ENCODE measurements at places on chromosomes 2 and 18.
A peak's percentile ranks its signal among the peaks of the same experiment; 100 is the strongest.

DNA sequence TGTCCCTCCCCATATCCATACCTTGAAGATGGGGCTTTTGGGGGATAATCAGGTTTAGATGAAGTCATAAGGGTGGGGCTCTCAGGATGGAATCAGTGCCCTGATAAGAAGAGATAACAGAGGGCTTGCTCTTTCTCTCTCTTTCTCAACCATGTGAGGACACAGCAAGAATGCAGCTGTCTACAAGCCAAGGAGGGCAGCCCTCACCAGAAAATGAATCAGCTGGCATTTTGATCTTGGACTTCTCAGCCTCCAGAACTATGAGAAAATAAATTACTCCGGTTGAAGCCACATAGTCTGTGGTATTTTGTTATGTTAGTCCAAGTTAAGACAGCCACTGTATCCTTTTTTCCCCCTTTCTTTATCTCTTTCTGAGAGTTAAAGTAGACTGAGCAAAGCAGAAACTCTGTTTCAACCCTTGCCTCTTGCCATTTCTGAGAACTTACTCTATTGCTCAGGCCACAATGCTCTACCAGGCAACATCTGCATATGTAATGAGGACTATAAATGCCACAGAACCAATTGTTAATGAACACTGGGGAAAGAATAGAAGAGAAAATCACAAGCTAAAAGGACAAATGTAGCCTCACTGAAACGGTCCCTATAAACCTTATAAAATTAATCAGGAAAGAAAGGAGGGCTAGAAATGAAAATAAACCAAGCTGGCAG, 56.9 kb downstream of the SRBD1 start:
- peak; percentile 20 for DNase-seq

DNA sequence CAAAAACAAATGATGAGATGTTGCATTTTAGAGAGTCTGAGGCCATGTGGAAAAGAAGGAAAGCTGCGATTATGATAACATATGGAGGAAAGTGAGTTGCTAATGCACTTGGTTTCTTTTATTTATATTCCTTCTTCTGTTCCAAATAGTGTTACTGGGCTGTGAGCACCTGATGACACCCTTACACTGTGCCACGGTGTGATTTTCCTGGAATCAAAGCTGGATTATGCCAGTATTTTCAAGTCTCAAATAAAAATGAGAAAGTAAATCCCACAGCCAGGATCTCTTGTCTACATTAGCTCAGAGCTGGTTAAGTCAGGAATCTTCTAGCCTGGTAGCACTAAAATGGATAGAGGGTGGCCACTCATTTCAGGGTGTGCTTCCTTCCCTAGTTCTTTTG, 670.8 kb downstream of the TDRD15 start:
- DNase-seq = no peak

DNA sequence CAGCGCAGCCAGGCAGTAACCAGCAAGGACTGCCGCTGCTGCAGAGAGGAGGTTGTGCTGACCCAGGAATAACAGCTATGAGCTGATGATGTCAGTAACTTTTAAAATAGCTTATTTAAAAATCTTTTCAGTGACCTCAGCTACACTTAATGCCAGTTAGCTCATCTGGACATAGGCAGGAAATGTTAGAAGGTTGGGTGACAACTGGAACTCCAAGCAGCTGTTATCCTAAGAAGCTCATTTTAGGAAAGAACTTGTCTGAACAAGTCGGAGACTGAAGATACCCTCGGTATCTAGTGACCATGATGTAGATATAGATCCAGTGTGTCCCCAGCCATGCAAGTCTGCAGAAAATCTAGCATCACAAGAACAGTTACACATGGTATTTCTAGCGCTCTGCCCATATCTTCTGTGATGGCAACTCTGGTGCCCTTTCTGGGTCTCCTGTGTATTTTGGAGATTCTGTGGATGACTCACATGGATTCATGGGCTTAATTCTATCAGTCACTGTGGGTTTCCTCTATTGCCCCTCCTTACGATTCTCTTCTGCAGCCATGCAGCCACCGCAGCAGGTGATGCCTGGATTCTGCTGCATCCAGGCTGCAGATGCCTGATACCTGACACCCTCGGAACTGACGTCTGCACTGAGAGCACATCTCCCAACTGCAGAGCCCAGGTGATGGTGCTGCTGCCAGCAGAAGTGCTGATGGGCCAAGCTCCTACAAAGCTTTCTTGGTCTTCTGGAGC, 19.8 kb upstream of the PLEK start:
- no peak for DNase-seq

GRCh38 chr18:51778115-51778514, 561.9 kb upstream of the DCC start:
- no peak for DNase-seq

- peak; percentile 32 for DNase-seq
Observed at GRCh38 chr2:181058378-181059269, 78.2 kb downstream of the UBE2E3 start.

DNA sequence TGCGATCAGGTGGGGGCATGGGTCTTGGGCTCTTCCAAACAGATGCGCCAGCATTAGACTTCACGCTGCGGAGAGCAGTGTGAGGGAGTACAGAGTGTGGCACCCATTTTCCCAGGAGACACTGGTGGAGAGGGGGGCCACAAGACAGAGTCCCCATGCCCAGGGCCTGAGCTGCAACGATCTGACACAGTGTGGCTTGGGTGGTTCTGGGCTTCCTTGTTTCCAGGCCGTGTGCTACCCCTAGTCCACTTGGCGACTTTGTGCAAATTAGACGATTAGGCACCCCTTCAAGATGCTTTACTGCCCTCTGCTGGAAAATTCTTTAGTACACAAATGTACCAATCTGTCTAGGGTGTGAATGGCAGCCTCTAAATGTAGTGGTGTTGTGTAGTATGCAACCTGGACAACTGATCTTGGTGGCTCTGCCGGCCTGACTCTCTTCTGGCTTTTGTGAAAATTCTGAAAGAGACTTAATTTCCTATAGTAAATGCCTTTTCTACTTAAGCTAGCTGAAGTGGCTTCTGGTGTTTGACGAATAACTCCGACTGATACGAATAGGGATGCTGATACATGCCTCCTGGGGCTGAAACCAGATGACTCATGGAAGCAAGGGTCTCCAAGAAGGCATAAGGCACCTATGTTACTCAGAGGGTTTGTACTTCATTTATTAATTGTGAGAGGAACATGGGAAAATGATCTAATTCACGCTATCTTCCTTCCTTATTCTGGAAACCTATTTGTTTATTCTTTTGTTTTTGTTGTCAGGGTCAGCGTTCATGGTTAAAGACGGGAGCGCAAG, 92.3 kb upstream of the SMAD2 start:
- DNase-seq = peak; percentile 52

GRCh38 chr2:38505779-38506178, 96.9 kb downstream of the HNRNPLL start:
- DNase-seq = peak; percentile 79

DNA sequence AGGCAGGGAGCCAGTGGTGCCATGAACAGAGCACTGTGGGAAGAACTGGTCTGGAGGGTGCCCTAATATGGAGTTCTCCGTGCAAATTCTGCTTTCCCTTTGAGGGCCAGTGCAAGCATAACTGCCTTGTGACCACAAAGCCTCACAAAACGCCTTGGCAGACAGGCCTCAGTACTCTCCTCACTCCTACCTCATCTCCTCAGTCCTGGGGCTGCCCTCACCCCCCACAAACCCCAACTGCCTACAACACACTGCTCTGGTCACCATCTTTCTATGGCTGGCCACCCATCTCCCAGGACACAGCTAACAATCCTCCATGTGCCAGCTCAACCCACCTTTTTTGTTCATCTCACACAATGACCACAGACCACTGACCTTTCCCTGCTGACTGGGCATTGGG, 8.9 kb downstream of the COX5B start:
- DNase-seq = no peak

DNA sequence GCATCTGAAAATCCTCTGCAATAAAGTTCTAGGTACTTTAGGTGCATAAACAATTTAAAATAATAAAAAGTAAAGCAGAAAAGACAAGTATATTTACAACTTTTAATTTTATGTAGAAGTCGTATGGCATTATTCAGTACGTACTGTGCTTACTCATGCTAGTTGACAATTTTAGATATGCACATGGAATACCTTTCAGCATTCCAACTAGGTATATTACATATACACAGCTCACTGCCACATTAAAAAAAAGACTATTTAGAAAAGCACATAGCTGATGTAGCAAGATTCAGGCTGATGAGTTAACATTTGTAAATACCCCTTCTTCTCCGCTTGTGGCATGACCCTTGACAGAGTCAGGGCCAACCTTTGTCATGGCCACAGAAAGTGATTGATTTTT, 171.2 kb downstream of the FBXO15 start:
- no peak for DNase-seq

DNA sequence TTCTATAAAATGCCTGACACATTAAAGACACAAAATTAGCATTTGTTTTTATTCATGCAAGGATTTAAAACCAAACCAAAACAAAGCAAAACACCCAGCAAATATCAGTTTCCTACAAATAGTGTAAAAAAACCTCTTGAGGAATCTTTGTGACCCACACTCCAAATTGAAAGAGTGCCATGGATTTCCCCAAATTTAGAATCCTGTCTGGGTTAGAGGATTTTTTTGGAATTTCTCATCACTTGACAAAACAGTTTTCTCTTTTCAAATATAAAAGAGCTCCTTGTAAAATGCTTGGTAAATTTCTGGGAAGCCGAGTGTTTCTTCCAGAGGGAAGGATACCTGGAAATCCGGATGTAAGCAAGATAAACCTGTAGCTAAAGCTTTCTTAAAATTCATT, 1.7 kb upstream of the FN1 start:
- DNase-seq = no peak

DNA sequence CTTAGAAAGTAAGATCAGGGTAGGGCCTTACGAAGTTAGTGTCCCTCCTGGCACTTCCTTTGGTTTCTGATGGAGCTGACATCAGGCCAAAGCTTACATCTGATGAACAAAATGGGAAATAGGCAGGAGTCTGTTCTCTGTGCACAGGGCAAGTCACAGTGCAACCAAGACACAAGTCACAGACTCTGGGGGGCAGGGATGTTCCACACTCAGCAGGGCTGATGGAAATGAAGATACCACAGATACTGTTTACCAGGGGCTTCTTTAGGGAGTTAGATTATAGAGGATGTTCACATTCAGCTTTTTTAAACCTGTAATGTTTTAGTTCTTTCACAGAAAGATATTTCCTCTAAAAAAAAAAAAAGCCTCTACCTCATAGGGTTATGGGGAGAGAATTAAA, 106.2 kb upstream of the EPC2 start:
- no peak for DNase-seq

GRCh38 chr18:32542221-32542798, 71.6 kb upstream of the GAREM1 start:
- DNase-seq = no peak

- DNase-seq = no peak
Observed at GRCh38 chr2:11808016-11808400, 61.6 kb downstream of the LPIN1 start.

DNA sequence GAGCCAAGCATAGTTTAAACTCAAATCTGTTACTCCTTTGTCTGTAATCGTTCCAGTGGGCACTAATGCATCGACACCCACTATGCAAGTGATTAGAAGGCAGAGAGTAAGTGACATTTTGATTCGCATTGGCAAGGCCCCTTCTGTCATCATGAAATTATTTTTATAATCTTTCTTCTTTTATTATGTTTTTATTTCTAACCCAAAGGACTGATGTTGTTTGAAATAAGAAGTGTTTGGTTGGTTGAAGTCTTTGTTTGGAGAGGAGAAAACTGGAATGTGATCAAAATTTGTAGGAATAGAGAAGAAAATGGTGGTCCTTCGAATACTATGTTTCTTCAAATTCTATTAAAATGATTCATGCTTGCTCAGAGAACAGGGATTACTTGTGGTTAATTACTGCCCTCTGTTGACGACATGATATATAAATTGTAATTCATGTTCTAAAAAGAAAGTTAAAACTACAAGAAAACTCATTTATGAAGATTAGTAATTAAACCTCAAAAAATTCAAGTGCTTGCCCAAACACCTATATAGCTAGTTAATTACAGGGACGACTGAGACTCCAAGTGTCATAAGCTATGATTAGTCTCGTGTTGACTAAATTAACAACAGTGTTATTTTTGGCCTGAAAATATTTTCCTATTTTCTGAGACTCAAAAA, 26.4 kb upstream of the TFPI start:
- DNase-seq = peak; percentile 73

DNA sequence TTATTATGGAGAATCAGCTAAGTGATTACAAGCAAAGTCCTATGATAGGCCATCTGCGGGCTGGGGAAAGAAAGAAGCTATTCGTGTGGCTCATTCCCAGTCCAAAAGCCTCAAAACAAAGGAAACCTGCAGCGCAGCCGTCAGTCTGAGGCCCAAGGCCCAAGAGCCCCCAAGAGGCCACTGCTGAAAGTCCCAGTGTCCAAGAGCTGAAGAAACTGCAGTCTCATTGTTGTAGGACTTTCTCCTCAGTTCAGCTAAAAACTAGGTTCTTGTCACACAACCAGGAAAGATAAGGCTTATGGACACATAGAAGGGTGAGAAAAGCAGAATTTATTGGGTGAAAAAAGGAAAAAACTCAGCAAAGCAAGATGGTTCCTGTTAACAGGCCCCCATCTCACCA, 143.2 kb downstream of the RHBDD1 start:
- DNase-seq = no peak

DNA sequence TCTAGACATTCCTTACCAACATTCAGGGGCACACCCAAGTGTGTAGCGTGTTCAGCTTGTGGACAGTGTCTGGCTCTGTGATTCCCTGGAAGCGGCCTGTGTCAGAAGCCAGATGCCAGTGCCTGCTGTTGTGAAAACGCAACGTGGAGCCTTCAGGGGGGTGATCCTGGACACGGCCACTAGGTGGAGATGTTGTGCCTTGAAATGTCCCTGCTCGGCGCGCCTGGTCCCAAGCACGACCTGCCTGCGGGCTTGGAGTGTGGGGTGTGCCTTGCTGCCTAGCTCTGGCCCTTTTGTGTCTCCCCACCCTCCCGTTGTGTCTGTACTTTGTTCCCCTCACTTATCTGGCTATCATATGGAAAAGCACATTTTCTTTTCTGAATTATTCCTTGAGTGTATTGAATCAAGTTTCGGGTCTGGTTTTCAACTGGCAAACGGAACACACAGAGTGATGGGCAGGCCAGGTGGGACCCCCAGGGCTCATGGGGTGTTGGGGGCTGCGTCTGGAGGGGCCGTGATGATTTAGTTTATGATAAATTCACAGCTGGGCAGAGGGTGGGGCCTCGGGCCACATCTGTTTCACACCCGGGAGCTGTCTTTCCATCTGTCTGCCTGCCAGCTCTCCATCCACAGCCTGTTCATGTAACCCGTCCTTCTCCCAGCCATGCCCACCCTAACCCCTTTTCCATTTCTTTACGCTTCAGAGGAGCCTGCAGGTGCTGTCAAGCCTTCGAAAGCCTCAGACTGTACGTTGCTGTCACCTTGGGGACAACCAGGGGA, 95.5 kb downstream of the DYSF start:
- peak; percentile 62 for DNase-seq

GRCh38 chr18:24076950-24077349, 61.9 kb upstream of the CABYR start:
- DNase-seq = no peak

Data from fibroblast of skin of right quadriceps (primary cell).